ENCODE measurements at places on chromosomes 7 and 10.
A peak's percentile ranks its signal among the peaks of the same experiment; 100 is the strongest.

DNA sequence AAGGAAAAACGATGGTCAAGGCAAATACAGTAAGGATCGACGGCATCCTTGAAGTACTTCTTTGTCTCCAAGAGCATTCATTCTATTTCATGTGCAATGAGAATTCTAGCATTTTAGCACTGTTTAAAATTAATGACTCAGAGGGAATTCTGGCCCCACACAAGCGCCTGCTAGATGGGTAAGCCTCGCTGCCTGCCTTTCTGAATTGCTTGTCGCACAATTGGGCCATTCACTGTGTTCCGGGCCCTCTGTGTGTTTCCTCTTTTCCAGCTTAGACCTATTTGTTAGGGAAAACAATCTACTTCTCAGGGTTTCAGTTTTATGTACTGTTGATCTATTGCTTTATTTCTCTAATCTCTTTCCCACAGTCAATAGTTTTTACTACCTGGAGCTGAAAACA lies 204.7 kb upstream of the ZNF32 start:
- DNase-seq, result no peak

GRCh38 chr7:125618516-125618915 lies 688.9 kb upstream of the POT1 start:
- DNase-seq, result no peak

- DNase-seq, result no peak
Measured at GRCh38 chr7:113338071-113338696, 219.8 kb upstream of the SMIM30 start.

DNA sequence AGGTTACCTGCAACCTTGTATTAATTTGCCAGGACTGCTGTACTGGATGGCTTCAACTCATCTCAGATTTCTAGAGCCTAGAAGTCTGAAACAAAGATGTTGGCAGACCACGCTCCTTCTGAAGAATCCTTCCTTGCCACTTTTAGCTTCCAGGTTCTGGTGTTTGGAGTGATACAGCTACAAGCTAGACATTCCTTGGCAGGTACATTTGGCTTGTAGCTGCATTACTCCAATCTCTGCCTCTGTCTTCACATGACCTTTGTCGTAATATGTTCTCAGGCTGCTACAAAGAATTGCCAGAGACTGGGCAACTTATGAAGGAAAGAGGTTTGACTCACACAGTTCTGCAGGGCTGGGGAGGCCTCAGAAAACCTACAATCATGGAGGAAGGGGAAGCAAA lies 146.3 kb downstream of the GALNT17 start:
- no peak for DNase-seq

DNA sequence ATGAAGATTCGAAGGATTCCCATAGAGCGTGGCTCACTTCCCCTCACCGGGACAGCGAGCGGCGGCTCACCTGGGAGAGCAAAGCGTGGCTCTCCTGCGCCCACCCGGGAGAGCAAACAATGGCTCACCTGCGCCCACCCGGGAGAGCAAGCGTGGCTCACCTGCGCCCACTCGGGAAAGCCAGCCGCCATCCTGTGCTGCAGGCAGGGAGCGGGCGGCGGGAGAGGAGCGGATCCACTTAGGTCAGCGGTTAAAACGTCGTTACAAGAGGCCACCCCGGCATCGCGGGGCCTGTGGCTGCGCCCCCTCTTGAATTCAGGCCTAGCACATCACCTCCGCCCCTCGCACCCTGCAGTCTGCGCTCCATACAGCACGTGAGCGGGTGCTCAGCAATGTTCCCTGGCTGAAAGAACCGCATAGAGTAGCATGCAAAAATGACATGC lies 461 bp upstream of the FIGNL1 start:
- DNase-seq, result no peak

GRCh38 chr7:92413550-92413949 lies 33.7 kb upstream of the GATAD1 start:
- DNase-seq, result no peak

DNA sequence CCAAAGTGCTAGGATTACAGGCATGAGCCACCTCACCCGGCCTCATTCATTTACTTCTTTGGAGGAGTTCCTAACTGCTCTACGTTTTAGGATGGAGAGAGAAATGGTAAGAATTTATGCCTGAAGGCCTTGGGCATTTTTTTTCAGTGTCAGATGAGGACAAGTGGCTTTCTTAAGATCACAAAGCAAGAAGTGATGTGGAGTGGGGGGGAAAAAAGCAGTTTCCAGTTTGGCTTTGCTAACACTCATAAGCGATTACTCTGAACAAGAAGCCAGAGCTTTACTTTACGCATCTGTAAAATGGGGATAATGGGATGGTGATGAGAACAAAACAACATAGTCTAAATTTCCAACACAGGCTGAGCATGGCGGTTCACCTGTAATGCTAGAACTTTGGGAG lies 2.6 kb upstream of the PPIA start:
- no peak for DNase-seq

DNA sequence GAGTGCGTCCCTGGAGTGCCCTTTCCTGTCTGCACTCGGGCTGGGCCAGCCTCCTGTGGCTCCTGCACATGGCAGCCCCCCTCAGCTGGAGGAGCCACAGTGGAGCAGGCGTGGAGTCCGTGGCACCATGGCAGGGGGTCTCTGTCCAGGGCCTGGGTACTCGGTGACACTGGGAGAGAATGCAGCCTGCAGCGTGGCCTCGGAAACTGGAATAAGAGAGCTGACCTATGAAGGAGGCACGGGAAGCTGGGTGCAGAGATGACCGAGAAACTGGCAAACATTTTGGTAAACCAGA lies 25.8 kb upstream of the WDFY4 start:
- DNase-seq, result no peak

DNA sequence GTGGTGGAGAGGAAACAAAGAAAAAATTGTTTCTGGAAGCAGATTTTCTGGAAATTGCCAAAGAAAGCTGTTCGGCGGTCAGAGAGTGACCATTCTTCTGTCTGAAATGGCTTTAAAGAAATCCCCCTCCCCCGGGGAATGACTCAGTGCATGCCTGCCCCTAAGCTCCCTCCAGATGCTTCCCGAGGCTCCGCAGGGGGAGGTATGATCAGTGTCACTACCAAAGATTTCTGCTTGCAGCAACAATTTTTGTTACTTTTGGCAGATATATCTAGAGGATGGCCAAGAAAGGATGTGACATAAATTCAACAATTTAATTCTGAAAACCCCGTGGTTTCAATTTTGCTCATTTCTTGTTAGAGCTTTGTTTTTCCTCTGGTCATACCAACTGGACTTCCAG lies 163.9 kb downstream of the JCAD start:
- no peak for DNase-seq

DNA sequence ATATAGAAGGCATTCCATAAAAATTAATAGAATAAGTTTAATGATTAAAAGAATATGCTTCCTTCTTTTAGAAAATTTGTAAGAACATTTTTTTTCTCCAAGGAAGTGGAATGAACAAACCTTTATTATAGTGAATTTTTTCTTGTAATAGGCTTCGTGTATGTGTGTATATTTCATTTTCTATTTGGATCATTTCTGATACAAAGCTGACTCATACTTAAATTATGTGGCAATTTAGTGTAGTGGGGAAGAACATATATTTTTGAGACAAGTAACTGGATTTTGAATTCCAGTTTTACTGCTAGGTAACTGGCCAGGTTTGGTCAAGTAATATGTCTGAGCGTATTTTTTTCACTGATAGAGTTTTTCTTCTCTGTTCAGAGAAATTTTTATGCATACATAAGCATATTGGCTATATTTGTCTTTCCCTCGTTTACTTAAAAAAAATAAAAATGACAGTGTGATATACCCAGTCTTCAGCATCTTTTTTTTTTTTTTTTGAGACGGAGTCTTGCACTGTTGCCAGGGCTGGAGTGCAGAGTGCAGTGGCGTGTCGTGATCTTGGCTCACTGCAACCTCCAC lies 50.8 kb downstream of the CDK13 start:
- DNase-seq, result no peak

DNA sequence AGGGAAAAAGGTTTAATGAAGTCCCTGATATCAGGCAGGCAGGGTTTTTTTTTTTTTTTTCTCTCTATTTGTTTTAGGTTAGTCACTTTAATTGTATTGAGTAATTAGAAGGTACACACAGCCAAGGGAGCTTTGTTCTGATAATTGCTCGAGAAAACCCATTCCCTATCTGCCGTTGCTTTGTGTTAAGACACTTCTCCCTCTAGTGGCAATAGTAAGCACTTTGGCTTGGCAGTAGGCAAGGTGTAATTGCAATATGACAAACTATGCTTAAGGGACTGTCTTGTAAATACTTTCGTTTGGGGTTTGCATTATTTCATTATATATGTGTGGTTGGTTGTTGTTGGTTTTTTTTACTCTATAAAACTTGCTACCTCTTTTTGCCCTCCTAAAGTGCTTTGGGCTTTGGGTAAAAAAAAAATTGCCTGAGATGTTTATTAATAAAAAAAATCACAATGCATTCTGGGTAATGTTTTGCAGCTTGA lies 113.4 kb downstream of the BTRC start:
- no peak for DNase-seq

DNA sequence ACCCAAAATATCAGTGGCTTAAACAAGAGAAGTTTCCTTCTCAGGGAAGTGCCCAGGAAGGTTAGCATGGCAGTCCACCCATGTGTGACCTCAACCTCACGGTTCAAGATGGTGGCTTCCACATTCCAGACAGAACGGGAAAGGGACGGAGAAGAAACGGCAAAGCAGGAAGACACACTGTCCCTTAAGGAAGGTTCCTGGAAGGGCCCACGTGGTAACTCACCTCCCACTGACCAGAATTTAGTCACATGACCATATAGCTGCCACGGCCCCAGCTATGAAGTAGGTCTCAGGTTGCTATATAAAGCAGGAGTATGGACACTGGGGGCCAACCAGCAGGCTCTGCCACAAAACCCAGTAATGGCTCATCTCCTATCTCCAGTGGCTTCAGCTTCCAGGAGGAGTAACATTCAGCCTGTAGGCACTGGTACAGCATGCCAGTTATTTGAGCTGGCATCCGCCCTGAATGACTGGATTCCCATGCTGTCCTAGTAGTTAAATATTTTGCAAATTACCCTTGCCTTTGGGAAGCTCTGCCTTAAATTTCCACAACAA lies 278.5 kb upstream of the KLF14 start:
- no peak for DNase-seq

DNA sequence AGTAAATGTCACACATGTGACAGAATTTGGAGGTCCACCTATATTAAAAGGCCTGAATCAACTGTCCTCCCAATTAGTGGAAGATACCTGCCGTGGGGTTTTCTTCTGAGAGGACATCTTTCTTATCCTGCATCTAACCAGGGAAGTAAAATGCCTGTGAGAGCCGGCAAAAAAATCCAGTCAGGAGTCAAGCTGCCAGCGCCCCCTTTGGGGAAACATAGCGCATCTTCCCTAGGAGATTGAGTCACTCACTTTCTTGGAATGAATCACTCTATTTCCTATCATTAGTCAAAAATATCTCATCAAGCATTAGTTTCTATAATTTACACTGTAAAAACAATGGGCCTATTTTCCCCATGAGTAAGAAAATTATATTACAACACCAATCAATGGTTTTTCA lies 66.4 kb upstream of the ANK3 start:
- DNase-seq, result no peak

- DNase-seq, result no peak
Measured at GRCh38 chr7:20484356-20484755, 131.1 kb upstream of the ABCB5 start.

- DNase-seq, result no peak
Measured at GRCh38 chr10:35535136-35535535, 70.0 kb upstream of the GJD4 start.

- DNase-seq, result peak; percentile 14
Measured at GRCh38 chr10:35933940-35934641, 292.0 kb upstream of the FZD8 start.

- DNase-seq, result no peak
Measured at GRCh38 chr7:141660259-141660658, 41.7 kb downstream of the DENND11 start.

- DNase-seq, result no peak
Measured at GRCh38 chr10:67955614-67956013, 71.2 kb downstream of the SIRT1 start.

DNA sequence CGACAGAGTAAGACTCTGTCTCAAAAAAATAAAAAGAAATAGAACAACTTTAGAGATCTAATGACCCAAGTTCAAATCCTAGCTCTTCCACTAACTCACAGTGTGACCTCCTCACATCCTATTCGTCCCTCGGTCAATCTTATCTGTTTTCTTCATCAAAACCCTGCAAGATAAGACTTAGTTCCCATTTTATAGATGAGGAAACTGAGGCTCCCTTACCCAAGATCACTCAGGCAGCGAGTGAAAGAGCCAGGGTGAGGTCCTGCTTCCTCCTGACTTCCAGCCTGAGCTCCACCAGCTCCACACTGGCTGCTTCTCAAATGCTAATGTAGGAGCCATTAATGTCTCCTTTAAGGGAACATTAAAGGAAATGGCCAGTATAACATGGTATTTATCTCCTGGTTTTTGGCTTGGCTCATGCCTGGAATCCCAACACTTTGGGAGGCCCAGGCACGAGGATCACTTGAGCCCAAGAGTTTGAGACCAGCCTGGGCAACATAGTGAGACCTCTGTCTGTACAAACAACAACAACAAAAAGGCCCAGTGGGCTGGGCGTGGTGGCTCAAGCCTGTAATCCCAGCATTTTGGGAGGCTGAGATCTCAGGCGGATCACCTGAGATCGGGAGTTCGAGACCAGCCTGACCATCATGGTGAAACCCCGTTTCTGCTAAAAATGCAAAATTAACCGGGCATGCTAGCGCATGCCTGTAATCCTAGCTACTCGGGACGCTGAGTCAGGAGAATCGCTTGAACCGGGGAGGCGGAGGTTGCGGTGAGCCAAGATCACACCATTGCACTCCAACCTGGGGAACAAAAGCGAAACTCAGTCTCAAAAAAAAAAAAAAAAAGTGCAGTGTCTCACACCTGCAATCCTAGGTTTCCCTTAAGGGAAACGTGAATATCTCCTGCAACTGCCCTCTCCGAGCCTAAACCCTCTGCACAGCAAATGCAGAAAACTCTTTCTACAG lies 3.4 kb upstream of the RHBDD2 start:
- no peak for DNase-seq

DNA sequence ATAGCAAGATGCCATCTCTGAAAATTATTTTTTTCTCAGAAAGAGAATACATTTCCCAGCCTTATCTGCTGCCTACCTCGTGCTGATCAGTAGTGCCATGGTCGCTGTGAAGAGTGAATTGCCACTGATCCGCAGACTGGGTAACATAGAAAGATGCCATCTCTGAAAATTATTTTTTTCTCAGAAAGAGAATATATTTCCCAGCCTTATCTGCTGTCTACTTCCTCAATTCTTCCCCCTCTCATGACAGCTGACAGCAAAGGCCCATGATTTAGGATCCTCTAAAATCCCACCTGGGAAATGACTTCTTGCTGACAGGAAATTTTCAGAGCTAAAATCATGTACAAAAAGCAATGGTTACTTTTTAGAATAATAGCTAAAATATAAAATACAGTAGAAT lies 92.5 kb upstream of the AHR start:
- no peak for DNase-seq

GRCh38 chr7:47743965-47744591 lies 162.2 kb upstream of the TNS3 start:
- no peak for DNase-seq

- no peak for DNase-seq
Measured at GRCh38 chr10:93904901-93905300, 11.1 kb downstream of the SLC35G1 start.

- DNase-seq, result no peak
Measured at GRCh38 chr7:30869794-30870611, 41.6 kb upstream of the AQP1 start.
